ENCODE measurements at places on chromosomes 11 and 22. TPM values are rescaled to one million over a fixed set of nuclear protein-coding genes. Genes with fewer than 3 reads are reported as not detected.

The KRTAP5-7 gene
- total RNA-seq = not detected

The ART1 gene
- total RNA-seq = not detected

The IL18 gene
- 107 TPM for total RNA-seq

The TRABD gene
- 35.2 TPM for total RNA-seq

The H19 gene
- total RNA-seq = 16.3 TPM

Data from A549 treated with GW870086 at 1 μM for 4 hours (cell line).